ENCODE measurements at places on chromosomes 11 and 22. TPM values are rescaled to one million over a fixed set of nuclear protein-coding genes. Genes with fewer than 3 reads are reported as not detected.

Gene SPDYC
- not detected for total RNA-seq

Gene CDKN1C
- not detected for total RNA-seq

Gene PNPLA5
- total RNA-seq, result not detected

Gene CCDC73
- not detected for total RNA-seq

DNA sequence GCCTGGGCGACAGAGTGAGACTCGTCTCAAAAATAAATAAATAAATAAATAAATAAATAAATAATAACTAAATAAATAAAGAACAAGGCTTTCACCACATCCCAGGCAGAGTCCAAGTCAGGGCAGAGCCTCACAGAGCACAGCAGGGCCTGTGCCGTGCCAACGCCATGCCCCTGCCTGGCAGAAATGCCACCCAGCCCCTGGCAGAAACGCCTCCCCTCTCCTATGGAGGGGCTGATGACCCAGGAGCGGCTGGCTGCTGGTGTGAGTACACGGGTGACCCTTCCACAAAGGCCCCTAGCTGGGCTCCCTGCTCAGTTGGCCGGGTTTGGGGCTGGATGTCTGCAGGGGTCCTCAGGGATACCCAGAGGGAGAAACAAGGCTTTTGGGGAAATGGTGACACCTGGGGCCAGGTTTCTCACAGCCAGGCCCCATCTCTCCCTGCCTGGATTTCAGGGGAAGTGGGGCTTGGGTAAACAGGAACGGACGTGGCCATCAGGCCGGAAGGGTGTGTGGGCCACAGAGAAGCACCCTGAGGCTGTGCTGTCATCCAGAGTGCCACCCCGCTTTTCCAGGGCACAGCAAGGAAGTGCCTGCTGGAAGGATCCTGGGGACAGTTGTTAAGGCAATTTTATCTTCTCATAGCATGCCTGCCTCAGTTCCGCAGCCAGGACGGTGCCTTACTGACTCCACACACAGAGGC, 5.1 kb downstream of the BID start:
- no peak for DNase-seq

DNA sequence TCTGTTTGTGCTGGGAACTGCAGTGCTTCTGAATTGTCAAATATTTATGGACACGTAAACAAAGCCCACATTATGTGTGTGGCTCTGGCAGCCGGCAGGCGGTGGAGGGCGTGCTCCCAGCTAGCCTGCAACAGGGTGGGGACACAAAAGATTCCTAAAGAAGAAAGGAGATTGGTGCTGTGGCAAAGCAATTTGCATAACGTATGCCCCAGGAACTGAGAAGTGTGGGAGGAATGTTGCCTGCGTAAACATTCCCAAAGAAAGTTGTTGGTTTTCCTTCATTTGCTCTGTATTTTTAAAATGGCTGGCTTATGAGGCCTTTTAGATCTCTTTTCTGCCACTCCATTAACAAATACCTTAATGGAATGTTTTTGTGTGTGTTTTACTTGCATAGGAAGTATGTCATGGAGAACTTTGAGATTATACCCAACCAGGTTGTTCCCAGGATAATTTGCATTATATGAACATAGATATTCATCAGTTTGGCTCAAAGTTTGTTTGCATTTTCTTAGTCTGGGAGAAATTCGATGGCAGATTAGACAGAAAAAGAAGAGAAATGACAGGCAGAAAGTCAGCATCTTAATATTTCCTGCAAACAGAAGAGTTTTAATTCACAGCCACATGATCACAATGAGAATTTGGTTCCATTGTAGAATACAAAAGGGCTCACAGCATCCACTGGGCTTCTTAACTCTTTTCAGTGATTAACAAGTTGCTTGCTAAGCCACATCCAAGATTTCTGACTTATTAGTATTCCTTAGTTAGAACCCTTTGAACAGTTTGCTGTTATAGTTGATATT, 41.8 kb upstream of the DLAT start:
- DNase-seq, result no peak

GRCh38 chr11:122345586-122345985, 229.6 kb upstream of the BLID start:
- no peak for DNase-seq

- no peak for DNase-seq
Measured at GRCh38 chr11:66363805-66364535, 7.6 kb downstream of the SLC29A2 start.

DNA sequence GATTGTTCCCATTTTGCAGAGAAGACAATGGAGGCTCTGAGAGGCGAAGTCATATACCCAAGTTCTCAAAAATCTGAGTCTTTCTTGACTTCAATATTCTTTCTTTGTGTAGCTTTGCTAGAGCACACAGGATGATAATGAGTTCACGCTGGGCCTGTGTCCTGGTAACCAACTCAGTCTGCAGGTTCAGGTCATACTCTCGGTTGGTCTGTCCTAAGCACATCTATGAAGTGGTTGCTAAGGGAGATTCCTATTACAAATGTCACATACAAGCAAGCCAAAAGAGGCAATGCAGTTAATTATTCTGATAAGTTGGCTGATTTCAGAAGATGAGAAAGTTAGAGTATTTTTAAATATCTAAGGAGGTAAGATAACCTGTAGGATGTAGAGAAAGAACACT, 481.0 kb downstream of the SOX6 start:
- no peak for DNase-seq

DNA sequence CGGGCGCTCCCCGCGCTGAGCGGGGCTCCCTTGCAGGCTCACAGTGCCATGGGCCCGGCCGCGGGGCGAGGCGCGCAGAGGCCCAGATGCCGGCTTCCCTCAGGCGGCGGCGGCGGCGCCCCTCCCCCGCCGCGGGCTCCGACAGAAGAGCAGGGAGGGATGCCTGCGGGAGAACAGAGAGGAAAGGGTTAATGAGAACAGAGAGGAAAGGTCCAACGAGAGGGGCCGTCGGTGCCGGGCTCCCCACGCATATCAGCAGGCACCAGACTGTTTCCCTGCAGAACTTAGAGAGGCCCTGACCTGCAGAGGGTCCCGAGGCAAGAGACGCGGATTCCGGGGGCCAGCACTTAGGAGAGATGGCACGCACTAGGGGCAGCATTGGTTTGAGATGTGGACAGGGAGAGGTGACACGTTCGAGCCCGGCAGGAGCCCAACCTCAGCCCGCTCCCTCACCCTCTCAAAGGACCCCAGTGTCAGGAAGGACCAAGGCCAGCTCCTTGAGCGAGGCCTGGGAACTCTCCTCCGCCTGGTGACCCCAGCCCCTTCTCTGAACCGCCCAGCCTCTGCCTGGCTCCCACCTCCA, 9.1 kb downstream of the NRXN2 start:
- DNase-seq, result no peak

DNA sequence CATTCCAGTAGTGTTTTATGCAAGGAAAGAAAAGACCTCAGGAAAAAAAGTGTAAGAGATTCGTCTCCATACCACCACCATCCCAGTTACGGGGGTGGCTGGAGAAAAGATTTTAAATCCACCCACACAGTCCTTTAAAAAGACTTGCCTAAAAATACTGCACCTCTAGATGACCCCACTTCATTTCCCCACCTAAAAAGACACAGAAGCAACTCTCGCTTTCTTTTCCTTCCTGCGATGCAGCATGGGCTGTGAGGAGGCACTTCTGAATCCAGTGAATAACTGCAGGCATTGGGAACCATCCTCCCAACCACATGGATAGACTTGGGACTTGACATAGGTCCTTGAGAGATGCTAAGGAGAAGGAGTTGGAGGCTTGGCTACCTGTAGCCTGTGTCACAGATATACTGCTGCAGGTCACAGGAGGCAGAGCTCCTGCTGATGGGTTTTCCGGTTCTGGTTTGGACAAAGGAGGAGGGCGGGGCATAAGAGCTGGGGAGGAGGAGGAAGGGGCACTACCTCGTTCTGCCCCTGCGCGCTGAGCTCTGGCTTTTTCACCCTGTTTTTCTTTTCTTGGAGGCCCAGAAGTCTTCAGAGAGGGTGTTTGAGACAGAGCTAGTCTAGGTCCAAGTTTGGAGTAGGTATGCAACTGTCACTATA, 285.9 kb downstream of the NTM start:
- DNase-seq, result no peak

DNA sequence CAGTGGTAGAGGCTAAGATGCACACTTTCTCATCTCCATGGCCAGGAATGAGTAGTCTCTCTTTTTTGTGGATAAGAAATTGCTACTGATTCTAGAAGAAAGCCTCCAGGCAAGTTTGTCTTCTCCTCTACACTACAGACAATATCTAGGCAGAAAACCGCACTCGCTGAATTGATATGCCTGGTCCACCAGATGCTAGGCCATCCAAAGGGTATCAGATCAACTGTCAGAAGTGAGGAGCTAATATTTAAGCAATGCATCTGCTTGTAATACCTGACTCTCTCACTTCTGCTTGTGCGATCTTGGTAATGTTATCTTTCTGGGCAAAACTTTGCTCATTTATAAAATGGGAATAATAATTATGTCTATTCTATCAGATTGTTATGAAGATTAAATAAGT, 45.0 kb downstream of the CASP12 start:
- no peak for DNase-seq

- DNase-seq, result no peak
Measured at GRCh38 chr11:70737816-70738630, 339.7 kb downstream of the CTTN start.

- no peak for DNase-seq
Measured at GRCh38 chr11:99489581-99489980, 468.8 kb downstream of the CNTN5 start.

DNA sequence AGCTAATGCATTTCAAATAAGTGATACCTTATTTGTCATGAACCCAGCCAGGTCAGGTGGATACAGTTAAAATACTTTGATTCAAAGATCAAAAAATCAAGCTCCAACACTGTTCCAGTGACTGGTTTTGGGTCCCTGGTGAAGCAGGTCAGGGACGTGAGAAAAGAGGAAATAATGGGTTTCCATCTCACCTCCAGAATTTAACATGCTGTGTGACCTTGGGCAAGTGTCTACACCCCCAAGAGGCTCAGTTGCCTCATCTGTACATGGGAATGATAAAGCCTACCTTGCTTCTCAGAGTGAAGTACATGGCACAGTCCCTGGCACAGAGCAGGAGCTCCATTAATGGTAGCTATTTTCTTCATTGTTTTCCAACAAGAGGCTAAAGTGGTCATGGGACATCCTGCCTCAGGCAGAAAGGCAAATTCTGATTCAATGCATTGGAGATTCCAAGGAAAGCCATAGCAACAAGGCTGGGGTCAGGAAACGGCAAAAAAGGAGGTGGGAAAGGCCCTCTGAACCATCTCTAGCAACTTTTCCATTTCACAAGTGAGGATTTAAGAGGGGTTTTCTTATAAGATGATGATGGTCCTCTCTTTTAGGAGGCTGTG, 108.5 kb downstream of the CSNK2A3 start:
- DNase-seq, result no peak

DNA sequence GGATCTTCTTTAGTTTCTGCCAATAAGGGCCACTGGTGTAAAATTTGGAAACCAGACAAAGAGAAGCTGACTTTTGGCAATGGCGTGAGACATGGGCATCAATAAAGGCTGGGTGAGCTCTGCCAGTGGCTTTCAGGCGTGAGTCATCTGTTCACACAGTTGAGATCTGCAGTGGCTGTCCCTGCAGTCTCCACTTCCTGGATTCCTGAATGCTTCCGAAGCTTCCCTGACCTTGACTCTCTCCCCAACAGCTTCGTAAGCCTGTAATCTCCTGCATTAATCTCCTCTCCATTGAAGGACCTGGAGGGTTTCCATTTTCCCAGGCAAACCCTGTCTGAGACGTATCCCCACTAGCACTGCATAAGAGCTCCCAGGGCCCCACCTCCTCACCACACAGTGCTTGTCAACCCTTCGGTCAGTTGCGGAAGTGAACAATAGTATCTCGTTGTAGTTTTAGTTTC, 574.7 kb downstream of the TBC1D22A start:
- peak; percentile 91 for DNase-seq
